CD4-positive, alpha-beta T cell (primary cell): ENCODE measurements at places on chromosomes 7 and 10.

- no peak for DNase-seq
Observed at GRCh38 chr10:94485094-94485493, 60.5 kb upstream of the HELLS start.

DNA sequence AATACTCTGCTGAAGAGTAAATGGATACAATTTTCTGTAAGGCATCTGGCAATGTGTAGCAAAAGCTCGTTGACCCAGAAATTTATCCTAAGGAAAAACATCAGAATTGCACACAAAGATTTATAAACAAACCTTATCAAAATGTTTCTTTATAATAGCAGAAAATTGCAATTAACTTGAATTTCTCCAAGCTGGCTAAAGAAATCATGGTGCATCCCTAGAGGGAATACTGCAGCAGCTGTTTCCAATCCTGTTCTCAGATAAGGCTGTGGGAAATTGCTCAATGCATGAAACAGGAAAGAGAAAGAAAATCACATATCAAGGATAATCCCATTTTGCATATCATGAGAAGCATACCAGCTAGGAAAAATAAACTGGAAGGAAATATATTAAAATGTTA lies 18.7 kb downstream of the TACR2 start:
- no peak for DNase-seq

- peak; percentile 18 for DNase-seq
Observed at GRCh38 chr10:119131512-119132240, 27.8 kb downstream of the DENND10 start.

- no peak for DNase-seq
Observed at GRCh38 chr10:73819513-73820093, 8.2 kb upstream of the NDST2 start.
